ENCODE measurements at places on chromosomes 16 and 17.

DNA sequence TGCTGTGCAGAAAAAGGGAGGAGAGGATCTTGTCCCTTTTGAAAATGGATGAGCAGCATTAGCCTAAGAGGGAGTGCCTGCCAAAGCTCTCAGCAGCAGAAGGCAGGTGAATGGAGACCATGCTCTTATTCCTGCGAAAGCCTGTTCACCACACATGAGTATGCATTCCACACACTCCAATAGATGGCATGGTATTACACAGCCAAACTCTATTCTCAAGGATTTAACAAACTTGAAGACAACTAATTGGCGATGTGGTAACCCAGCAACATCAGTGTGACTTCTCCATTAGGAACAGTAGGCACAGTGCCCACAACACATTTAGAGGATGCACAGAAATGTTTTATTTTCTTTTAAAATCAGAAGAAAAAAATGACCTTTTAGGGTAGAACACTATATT is 77.8 kb downstream of the CDH11 start:
- DNase-seq, result no peak

DNA sequence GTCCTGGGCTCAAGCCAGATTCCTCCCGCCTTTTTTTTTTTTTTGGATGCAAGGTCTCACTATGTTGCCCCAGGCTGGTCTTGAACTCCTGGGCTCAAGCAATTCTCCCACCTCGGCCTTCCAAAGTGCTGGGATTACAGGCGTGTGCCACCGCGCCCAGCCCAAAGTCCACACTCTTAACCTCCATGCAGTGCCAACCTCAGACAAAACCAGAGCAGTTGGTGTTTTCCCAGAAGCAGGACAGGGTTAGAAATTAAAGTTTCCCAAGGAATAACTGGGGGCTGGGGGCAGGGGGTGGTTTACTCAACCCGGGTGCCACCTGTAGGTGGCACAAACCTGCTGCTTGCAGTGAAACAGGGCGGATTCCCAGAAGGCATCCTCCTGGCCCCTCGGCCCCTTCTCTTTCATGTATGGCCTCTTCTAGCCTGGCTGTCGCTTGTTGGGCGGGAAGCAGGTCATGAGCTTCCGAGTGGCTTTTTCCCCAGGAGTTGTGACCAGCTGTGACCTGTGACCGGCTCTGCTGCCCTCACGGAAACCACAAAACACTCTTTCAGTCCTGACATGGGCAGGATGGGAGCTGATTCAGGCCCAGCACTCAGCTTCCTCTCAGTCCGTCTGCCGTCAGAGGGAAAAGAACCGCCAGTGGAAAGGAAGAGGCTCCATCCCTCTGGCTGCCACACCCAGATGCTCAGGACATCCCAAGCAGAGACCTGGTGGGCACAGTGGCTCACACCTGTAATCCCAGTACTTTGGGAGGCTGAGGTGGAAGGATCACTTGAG is 25.6 kb upstream of the USP7 start:
- no peak for DNase-seq

GRCh38 chr16:27547134-27547533 is 2.6 kb downstream of the GTF3C1 start:
- DNase-seq, result no peak

DNA sequence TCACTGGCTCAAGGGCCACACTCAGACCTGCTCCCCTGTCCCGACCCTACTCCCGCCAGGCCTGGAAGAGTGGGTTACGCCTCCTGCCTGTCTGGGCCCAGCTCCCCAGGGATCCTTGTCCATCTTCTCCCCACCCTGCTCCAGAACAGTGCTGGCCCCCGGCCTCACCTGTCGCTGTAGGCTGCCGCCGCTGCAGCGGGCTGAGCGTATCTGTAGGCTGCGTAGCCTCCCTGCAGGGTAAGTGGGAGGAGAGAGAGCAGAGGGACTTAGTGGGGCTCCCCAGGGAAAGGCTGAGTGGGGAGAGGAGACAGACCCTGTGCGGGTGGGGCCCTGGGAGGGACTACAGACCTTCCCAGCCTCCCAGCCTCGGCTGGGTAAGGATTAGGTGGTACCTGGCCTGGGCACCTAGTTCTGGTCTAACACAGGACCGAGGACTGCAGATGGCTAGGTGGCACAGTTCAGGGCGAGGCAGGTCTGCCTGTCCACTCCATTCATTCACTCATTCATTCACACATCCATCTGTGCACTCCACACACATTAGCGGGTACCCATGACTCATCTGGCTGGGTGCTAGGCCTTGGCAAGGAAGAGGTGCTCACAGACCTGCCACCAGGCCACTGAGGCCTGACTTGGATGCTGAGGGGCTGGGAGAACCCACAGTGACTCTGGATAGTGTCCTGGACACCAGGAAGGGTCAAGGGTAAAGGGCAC is 20.9 kb downstream of the ENGASE start:
- DNase-seq, result no peak

- DNase-seq, result no peak
Measured at GRCh38 chr16:76409706-76410105, 132.5 kb downstream of the CNTNAP4 start.

- no peak for DNase-seq
Measured at GRCh38 chr17:38898291-38898679, 27.1 kb upstream of the LASP1NB start.

DNA sequence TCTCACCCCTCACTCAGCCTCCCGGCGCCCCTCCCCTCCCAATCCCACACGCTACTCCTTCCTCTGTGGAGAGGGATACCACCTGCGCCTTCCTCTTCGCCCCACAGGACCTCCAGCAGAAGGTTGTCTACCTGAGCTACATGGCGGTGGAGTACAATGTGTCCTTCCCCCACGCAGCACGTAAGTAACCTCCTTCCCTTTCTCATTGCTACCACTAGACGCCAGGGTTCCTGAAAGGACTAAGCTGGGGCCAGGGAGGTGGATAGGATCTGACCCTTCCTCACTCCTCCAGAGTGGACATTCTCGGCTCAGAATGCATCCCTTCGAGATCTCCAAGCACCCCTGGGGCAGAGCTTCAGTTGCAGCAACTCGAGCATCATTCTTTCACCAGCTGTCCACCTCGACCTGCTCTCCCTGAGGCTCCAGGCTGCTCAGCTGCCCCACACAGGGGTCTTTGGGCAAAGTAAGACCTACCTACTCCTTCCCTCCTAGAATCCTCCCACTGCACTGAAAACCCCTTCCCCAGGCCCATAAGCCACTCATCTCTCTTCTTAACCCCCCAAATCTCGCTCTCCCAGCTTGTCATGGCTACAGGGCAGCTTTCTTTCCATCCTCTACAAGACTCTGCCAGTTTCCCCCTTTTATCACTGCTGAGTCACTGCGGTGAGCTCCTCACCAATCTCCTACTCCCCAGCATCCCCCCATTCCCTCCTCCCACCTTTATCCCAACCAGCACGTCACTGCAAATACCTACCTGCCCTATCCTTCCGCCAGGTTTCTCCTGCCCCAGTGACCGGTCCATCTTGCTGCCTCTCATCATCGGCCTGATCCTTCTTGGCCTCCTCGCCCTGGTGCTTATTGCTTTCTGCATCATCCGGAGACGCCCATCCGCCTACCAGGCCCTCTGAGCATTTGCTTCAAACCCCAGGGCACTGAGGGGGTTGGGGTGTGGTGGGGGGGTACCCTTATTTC is 1.5 kb downstream of the CD68 start:
- no peak for DNase-seq

DNA sequence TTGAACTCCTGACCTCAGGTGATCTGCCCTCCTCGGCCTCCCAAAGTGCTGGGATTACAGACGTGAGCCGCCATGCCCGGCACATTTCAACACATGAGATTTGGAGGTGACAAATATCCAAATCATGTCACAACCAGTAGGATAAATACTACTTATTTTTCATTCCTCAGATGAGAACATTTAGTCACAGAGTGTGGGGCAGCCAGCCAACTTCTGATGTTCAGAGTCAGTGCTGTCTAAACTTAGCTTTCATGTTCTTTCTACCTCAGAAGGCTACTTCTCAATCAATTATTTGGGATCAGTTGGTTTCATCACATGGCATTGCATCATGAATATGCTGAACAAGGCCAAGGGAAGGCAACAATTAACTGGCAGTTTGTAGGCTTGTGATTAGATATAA is 134.5 kb downstream of the CDH13 start:
- DNase-seq, result no peak

- no peak for DNase-seq
Measured at GRCh38 chr17:807523-808294, 25.6 kb downstream of the MRM3 start.
